ENCODE measurements at places on chromosomes 11 and 22.

DNA sequence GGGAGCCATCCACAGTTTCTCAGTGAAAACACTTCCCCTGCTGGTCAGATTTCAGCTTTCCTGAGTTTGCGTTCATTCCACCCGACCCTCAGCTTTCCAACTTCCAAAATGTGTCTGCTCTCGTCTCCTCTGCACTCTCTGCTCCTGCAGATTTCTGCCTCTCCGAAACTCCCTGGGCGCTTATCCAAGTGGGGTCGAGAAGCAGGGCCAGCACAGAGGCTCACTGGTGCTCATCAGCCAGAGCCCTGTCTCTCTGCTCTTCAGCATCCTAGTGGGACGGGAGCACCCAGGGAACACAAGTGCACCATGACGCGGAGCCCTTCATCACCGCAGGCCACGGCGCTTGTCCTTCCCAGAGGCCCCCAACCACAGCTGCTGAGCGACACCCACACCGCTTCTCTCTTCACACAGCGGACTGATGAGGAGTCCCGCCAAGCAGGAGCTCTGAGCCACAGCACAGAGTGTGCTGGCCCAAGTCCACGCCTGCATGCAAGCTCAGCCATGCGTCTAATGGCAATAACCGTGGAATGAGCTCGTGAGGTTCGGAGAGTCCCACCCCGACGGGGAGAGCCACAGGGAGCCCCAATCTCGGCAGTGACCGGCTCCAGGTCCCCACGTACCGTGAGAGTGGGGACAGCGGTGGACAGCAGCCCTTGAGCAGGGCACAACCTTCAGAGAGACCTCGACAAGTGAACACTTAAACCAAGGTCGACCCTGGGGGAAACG lies 27.9 kb upstream of the MOB2 start:
- no peak for DNase-seq

GRCh38 chr22:29916007-29916544 lies 33.1 kb downstream of the MTMR3 start:
- DNase-seq = no peak

DNA sequence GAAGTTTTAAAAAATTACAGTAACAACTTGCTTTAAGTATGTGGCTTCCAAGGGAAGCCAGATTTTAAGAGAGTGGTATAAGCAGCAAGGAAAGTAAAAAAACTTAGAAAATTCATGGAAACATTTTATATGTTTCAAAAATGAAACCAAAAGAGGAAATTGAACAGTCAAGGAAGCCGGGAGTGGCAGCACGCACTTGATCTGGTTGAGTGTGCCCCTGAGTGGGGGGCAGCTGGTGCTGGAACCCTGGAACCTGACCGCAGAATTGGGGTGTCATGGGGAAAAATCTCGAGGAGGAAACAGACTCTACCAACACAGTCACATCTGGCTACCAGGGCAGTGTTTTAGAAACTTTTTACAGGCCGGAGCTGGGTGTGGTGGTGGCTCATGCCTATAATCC lies 14.0 kb downstream of the MICALL1 start:
- DNase-seq = no peak

GRCh38 chr11:336659-337198 lies 16.1 kb upstream of the IFITM3 start:
- no peak for DNase-seq

DNA sequence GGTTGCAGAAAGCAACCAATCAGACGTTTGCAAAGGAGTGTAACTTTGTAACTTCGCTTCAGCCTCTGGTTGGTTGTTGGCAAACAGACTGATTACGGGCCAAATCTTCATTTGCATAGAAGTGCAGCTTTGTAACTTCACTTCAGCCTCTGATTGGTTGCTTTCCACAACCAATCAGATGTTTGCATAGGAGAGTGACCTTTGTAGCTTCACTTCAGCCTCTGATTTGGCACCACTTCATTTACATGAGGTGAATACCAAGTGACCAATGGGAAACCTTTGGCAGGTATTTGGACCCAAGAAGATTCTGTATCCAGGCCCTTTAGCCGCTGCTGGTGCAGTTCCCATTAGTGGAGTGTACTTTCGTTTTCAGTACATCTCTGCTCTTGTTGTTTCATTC lies 16.0 kb downstream of the USP47 start:
- DNase-seq = no peak

DNA sequence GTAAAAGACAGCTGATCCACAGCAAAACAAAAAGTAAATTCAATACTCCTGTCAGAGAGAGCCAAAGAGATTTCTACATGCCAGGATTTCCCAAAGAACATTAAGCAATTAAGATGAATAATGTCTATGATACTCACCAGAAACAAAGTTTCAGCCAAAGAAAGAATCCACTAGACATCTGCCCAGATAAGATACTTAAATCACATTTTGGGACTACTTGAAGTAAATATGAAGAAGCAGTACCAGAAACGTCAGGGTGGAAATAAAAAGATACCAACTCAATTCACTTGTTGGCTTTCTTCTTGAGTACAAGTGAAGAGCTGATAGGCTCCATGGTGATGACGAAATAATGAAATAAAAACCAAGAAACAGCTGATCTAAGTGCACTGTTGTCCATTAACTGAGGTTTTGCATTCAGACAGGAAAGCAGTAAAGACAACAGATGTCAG lies 31.6 kb upstream of the ARHGAP32 start:
- no peak for DNase-seq

DNA sequence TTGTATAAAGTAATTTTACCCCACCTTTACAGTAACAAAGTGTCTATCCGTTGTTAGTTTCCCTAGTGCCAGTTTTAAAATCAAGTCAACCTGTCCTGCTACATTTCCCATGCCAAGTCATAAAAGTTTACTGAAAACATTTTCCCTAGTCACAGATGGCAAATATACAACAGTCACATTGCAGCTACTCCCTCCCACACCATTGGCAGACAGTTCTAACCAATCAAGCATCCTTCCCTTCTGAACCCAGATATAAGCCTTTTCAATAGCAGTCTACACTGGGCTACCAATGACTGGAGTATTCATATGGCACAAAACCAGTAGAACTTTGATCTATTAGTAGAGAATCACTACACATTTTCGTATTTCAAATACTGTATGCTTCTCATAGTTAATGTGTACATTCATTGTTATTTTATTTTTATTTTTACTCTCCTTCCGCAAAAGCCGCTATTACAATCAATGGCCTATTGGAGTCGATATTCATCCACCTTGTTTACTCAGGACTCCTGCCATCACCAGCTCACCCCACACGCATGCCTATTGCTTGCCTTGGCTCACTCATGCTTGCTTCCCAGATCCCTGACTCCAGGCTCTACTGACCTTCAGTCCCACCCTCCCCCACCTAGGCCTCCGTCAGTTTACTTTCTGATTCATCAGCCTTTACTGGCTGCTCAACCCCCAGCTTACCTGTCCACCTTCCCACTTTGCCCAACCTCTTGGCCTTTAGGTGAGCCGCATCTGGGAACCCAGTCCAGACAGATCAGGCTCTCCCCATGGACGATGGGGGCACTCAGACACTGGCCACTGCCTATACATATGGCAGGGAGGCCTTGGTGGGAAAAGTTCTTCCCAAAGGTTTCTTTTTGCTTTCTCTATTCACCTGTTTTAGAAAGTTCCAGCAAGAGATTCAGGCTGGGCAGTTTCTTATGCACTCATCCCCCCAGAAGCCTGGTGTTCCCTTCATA lies 408.4 kb downstream of the SOX6 start:
- DNase-seq = no peak

DNA sequence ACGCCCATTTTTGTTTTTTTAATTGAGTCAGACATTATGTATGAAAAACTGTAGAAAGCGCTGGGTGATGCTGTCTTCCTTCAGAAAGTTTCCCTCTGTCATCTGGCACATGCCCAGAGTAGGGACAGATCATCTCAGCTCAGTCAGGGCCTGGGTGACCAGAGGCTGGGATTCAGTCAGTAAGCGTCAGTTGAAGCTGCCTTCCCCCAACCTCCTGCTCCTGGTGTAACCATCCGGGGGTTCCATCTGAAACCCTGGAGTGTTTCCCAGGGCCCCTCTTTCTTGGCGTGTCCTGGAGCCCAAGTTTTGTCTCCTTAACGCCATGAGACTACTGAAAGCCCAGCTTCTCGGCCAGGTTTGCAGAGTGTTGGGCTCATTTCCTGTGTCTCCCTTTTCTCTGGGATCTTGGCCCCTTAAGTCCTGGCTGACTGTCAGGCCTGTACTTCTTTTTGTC lies 10.7 kb downstream of the PPFIA1 start:
- DNase-seq = peak; percentile 48

DNA sequence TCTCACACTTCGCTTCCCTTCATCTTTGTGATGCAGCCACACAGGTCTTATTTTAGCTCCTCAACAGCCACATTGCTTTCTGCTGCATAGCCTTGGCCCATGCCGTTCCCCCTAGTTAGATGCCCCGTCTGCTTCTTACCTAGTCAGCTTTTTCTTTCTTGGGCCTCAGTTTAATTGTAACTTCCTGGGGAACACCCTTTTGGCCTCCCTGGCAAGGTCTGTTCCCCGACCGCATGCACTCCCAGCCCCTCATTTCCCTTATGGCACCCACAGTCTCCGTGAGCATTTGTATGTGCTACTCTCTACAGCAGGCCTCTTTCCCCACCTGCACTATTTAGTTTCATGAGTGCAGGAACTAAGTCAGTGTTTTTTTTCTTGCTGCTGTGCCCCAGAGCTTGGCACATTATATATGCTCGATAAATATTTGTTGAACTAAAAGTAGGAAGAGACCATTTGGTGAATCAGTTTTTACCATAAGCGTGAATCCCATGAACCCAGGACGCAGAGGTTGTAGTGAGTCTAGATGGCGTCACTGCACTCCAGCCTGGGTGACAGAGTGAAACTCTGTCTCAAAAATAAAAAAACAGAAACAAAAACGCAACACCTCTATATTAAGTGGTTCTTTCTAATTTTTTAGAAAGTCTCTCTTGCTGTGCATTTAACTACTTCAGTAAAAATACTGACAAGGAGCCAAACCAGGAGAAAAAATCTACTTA lies 38.5 kb downstream of the TNRC6B start:
- no peak for DNase-seq

GRCh38 chr11:79059141-79059540 lies 381.7 kb downstream of the TENM4 start:
- no peak for DNase-seq

DNA sequence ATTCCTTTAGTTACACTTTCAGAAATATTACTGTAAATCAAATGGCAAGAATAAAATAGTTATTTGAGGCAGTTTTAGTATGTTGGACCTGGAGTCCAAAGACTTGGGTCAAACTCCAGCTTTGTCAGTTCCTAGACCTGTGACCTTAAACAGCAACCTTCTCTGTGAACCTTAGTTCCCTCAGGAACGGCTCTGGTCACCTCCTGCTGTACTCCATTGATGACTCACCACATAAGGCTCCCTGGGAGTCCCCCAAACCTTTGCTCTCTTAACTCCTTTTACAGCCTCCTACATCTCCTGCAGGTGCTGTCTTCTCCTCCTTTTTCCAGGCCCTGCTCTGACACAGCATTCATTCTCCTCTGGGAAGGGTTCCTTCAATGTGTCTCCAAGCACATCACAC lies 29.1 kb downstream of the LIMK2 start:
- peak; percentile 36 for DNase-seq

DNA sequence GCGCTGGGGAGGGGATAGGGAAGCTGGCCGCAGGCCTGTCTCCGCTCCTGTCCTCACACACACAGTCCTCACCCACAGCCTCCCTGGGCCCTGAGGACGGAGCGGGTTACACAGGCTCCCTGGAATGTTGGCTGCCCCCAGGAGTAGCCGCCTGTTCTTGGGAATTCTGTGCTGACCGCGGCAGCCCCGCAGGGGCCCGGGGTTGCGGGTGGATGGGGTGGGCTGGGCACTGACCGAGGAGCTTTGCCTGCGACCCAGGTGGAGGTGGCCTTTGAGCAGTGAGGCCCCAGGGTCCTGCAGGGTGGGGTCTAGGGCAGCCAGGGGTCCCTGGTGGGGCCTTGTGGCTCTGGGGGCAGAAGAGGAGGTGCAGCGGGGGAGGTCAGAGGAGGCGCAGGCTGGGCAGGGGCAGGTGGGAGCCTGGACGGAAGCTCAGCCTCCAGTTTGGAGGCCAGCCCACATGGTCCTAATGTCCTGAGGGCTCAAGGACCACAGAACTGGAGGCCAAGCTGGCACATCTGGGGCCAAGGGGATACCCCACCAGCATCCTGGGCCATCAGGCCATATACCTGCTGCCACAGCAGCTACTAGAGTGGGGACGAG lies 6.6 kb upstream of the MRGPRG start:
- DNase-seq = no peak

DNA sequence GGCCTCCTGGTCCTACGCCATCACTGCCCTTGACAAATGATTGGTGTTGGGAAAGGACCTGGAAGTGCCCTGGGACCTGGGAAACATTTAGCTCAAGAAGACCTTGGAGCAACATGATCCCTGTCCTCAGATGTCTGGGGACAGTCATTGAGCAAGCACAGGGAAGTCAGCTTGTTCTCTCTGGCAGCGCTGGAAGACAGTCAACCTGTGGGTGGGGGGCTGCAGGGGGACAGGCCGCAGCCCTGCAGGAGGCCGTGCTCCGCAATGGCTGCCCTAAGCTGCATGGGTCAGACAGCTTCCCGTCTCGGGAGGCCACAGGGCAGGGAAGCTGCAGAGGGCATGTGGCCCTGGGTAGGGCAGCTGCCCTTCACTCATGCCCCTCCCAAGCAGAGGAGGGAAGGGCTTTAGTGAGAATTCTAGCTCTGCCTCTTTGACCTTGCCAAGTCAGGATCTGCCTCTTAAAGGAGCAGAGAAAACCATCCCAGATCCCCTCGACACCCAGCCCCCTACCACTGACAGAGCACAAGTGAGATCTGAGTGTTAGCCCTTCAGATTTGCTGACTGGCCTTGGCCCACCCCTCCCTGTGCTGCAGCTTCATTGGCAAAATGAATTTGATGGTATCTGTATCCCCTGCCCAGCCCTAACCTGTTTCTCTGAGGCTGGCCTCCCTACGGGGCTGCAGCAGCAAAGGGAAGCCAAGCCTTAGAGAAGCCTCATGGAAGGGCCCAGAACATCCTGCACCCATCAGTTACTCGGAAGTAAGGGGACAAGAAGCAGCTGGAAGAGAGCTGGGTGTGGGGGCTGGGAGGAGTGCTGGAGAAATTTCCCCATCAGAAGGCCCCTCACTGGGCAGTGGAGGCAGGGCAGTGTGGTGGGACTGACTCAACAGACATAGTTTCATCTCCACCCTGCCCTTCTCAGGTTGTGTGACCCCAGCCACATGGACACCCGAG lies 6.2 kb upstream of the SREBF2 start:
- DNase-seq = no peak

- no peak for DNase-seq
Measured at GRCh38 chr22:40056154-40056553, 61.4 kb downstream of the FAM83F start.

DNA sequence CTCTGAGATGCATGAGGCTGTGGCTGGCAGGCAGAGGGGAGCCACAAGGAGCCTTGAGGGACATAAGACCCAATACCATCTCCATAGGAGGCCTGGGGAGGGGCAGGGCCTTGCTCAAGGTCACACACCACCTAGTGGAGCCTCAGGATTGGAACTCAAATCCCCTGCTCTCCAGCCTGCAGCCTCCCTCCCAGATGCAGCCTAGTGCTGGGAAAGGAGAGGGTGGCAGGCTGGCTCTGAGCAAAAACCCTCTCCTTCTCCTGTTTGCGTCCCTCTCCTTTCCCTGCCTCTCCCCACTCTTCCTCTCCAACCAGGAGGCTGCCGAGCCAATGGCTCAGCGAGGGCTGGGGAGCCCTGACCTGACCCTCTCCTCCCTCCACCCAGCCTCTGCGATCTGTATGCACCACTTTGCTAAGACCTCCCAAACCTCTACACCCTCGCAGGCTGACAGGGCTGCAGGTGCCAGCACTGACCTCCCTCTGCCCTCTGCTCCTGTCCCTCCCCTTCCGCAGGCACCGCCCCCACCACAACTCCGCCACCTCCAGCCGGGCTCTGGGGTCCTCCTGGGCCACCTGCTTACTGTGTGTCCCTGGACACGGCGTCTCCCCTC lies 14.7 kb downstream of the IGLL1 start:
- no peak for DNase-seq

GRCh38 chr11:64223001-64223651 lies 2.9 kb downstream of the TRPT1 start:
- no peak for DNase-seq

All from H54 (cell line).